ENCODE measurements at places on chromosomes 7 and 10.

DNA sequence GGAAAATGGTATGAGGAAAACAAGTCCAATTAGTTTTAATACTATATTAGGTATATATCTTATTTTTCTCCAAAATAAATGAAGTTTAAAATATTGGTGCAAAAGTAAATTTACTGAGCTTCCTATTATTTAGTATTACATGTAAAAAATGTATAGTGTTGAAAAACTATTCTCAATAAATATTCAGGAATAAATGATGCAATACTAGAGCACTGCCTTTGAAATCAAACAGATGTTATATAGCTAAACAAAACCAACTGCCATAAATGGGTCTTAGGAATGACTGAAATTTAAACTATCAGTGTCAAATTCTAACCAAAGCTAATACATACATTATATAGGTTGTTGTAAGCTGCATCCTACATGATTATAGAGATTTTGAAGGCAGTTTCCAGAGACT, 1434.0 kb upstream of the LRRTM3 start:
- DNase-seq, result no peak

DNA sequence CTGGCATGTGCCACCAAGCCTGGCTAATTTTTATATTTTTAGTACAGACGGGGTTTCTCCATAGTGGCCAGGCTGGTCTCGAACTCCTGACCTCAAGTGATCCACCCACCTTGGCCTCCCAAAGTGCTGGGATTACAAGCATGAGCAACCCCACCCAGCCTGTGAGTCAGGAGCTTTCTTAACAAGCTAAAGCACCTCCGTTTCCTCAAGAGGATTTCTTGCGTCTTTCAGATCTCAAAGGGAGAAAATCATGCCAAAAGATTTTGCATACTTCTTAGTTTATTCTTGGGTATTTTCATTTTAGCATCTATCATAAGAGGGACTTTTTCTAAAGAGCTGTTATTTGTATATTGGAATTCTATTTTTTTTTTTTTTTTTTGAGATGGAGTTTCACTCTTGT, 47.9 kb upstream of the FOXK1 start:
- DNase-seq, result no peak

GRCh38 chr7:2644562-2645273, 12.9 kb downstream of the TTYH3 start:
- no peak for DNase-seq

GRCh38 chr10:110509560-110509959, 11.9 kb downstream of the DUSP5 start:
- no peak for DNase-seq

DNA sequence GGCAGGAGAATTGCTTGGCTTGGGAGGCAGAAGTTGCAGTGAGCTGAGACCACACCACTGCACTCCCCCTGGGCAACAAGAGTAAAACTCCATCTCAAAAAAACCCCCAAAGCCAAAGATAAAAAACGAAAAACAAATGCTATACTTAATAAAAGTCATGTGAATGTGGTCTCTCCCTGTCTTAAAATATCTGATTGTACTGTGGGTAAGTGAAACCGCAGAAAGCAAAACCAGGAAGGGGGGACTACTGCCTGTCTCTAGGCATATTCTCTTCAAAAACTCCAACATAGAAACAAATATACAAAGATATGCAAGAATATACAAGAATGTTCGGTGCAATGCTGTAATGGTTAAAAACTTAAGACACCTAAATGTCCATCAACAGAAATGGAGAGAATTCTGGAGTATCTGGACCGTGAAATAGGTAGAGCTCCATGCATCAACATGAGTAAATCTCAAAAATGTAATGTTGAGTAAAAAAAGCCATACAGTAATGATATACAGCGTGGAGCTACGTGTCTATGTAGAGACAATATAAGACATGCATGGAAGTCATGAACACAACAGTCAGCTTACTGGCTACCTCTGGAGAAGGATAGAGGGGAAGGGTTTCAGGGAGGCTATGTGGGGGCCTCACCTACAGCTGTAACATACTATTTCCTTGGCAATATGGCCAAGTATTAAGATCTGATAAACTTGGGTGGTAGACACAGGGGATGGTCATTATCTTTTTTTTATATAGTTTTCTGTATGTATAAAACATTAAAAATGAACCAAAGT, 2.1 kb downstream of the ZNF394 start:
- DNase-seq, result no peak

GRCh38 chr7:111364413-111364812, 197.9 kb downstream of the IMMP2L start:
- peak; percentile 57 for DNase-seq

- DNase-seq, result no peak
Measured at GRCh38 chr7:138579671-138580070, 119.6 kb downstream of the TRIM24 start.

GRCh38 chr10:74589226-74589673, 237.2 kb upstream of the KAT6B start:
- DNase-seq, result peak; percentile 28

DNA sequence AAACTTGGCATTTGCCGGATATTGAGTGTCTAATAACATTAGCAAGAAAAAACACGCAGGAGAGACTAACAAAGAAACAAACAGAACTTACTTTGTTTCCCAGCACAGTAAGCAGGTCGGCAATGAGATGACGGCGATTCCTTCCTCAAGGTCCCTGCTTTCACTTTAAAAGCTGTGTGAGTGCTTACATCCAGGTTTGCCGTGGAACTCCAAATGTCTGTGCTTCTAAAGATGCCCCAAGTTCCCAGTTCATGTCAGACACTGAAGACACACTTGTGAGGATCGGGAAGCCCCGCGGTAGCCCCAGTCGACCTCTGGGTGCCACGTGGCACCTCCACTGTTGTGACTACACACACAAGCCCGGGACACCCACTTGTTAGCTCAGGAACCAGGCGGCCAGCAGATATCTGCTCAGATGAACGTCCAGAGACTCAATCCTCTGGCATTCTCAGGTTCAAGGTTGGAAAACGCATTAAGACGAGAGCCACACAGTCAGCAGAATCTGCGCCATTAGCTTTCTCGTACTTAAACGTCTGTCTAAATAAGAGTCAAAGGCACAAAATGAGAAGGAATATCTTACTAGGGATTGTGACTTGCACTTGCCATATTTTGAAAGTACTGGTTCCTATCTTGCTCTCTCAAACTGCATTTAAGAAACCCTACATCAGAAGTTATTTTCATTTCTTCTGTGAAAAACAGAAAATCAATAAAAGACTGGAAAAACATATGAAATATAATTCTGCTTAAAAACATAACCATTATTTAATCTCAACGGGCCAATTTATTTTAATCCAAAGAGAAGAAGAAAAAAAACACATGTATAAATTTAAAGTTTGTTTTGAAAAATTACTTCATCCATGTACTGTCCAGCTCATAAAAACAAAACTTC, 207.6 kb upstream of the KLF14 start:
- DNase-seq, result no peak

- DNase-seq, result no peak
Measured at GRCh38 chr7:100105534-100105933, 4.1 kb downstream of the AP4M1 start.

DNA sequence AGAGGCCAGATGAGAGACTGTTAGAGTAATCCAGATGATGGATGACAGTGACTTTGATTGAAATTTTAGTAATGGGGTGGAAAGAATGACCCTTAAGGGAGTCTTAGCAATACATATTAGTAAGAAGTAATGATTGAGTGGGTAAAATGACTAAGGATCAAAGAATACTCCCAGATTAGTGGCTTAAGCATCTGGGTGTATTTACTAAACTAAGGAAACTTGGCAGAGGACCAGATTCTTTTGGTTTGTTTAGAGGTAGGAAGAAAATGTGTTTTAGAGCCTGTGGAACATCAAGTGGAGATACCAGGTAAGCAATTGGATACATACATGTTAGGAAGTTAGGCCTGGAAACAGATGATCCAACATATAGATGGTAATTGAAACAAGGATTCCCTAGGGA, 58.8 kb upstream of the ADRA2A start:
- no peak for DNase-seq

- no peak for DNase-seq
Measured at GRCh38 chr10:108913300-108913699, 1010.0 kb downstream of the XPNPEP1 start.

GRCh38 chr10:89566095-89566950, 30.9 kb upstream of the SLC16A12 start:
- DNase-seq, result no peak

DNA sequence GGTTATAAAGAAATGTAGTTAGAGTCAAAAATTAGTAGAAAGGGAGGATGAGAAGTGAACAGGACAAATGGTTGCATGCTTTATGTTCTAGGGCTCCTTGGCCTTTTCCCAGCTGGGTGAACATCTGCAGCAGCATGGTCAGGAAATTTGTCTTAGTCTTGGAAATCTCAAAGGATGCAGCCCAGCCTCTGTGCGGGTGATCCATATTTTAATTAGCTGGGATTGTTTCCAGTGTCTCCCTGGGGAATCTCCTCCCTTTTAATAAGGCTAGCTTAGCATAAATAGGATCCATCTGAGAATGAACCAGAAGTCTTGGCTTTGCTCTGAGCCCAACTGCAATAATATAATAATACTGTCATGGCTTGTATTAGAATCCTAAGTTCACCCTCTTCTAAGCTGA, 198.3 kb downstream of the PRKG1 start:
- DNase-seq, result no peak

DNA sequence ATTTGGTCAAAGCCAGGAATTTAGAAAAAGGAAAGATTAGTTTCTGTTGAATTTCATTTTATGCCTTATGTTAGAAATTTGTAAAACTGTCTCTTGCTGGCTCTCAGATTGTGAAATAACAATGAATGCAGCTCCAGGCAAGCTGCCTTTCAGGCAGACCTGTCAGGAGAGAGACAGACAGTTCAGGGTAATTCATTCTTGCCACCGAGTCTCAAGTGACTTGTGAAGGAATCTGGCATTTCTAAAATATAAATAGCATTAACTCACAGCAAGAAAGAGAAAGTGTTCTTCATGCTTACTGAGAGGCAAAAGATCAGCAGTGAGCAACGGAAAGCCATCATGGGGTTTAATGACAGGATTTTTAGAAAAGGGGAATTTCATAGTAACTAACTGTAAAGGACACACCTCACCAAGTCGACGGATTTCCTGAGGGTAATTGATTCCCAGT, 442.3 kb upstream of the AKR1E2 start:
- no peak for DNase-seq

DNA sequence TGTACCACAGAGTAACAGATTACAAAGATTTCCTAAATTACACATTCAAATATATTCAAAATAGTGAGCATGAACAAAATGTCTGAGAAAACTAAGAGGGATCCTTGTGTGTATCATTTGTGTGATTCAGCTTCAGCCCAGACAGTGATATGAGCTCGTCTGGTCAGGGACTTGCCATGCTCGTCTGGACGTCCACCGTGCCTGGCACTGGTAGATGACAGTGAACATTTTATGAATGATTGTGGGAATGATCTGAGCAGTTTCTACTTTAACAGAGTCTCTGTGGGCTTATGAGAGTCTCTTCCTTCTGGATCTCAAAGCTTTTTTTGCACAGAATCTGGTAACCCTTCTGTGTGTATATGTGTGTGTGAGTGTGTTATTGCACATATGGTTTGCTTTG, 34.2 kb upstream of the ANKRD2 start:
- DNase-seq, result no peak

- no peak for DNase-seq
Measured at GRCh38 chr10:110648692-110649346, 4.7 kb downstream of the RBM20 start.

GRCh38 chr7:95478272-95479037, 7.3 kb upstream of the ASB4 start:
- no peak for DNase-seq

DNA sequence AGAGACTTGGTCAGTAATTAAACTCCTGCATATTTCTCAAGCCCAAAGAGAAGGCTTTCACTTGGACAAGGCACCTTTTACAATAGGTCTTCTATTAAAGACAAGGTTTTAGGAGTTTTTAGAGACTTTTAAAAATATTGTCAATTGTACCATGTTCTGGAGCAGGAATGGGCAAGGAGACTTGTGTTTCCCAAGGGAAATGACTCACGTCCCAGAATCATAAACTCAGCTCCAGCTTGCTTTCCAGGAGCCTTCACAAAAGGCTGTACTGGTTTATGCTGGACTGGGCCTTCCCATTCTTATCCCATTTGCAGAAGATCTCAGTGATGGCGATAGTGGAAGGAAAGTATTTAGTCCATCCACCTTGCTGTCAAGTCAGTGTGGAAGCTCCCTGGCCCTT, 7.8 kb upstream of the GLI3 start:
- no peak for DNase-seq

DNA sequence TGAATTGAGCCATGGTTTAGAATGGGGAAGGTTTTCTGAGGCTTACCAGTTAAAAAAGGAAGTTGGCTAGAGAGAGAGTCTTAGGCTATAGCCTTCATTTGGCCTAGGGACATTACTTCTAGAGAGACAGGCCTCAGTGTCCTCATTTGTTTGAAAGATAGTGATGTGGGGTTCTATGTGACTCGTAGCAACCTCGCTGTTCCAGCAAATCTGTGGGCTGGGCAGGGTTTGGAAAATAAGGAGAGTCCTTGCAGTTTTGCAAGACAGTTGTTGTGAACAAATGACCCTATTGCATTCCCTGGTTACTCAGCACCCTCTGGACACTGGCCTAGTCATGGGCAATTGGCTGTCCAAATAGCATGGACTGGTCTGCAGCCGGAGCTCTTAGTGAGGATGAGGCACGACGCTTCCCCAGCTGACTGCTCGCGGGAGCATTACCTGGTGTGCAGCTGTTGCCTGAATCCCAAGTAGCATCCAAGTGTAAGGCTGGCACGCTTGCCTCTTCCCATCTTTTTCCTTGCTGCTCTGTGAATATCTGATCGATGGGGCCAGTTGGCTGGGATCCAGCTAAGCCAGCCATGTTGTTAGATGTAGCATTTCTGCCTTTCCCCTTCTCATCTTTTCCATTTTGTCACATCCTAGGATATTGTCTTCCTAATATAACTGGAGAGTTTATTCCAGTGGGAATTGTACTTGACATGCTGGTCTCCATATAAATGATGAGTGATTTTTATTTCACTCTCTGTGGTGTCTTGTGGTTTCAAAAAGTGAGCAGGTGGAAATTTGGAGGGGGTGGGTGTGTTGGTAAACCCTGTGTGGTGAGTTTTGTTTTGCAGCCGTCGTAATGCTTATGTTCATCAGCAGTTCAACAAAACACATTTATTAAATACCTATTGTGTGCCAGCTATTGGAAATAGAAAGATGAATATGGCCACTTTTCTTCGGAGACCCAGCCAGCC, 99.8 kb downstream of the SND1 start:
- no peak for DNase-seq

DNA sequence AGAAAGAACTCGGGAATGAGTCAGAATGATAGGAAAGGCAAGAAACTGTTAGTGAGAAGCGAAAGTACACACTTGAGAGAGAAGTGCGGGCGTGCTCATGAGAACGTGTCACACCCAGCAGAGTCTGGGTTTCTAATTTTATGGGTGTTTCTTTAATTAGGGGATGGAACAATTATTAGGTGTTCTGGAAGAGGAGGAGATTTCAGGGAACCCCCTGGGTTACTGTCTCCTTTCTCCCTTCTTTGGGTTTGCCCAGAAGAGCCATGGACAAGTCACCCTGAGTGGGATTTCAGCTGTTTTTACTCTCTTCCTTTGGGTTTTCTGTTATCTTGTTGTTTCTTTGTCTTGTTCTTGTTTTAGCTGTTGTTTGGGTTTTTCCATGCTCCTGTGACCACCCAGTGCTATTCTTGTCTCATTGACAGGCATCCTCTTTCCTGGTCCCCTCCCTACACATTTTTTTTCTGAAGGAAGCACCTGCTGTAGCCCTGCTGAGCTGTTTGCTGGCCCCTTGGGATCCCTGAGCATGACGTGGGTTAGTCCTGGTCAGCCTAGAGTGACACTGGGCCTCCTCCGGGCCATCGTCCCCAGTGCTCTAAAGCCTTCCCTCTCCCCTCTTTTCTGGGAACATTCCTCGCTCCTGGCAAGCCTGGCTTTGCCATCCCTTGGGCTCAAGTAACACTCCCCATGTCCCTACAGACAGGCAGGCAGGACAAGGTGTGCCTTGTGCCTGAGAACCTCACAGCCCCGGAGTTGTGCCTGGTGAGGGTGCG, 3.5 kb downstream of the SH2D4B start:
- DNase-seq, result no peak
